ENCODE measurements at places on chromosomes 6 and 20.
A peak's percentile ranks its signal among the peaks of the same experiment; 100 is the strongest.

DNA sequence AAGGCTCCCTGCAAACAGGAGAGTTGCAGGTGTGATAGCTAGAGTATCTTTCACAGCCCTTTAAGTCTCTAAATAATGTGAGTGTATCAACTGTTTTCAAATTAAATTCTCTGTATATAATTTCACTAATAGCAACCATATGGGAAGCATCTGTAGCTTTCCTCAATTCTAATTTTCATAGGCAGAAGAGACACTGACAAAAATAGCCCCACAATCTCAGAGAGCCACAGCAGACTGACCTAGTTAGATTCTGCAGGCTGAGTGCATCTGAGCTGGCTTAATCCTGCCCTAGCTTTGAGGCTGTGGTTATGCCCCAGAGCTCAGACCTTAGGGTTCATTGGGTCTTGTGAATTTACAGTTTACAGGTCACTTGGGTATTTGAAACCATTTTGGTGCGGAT, 63.9 kb downstream of the MAP7 start:
- DNase-seq = no peak

GRCh38 chr20:62953839-62954703, 1.6 kb downstream of the SLC17A9 start:
- peak; percentile 79 for DNase-seq

DNA sequence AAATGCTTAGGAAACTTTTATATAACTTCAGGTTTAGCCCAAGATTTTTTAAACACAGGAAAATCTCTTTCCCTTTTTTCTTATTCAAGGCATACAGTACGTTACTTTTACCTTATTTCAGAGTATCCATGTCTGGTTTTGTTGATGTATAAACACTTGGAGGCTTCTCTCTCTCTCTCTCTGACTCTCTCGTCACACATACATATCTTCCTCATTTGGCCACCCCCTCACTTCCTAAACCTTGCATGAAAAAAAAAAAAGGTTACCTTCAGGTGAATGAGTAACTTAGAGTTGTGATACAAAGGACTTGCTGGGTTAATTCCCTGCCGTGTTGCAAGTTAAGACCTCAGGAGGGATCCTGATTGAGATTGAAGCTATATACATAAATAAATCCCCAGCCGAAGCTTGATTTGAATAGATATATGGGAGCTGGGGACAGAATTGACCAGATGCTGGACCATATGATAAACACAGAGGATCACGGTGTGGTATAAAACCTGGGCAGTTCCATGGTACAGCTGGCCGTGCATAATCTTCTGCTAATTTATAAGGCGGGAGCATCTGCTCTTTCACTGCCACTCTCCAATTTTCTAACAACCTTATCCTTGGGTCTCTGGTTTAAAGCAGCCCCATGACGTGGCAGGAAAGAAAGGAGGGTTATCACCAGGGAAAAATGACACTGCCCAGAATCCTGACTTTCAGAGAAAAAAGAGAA, 55.1 kb upstream of the IL20RA start:
- no peak for DNase-seq

DNA sequence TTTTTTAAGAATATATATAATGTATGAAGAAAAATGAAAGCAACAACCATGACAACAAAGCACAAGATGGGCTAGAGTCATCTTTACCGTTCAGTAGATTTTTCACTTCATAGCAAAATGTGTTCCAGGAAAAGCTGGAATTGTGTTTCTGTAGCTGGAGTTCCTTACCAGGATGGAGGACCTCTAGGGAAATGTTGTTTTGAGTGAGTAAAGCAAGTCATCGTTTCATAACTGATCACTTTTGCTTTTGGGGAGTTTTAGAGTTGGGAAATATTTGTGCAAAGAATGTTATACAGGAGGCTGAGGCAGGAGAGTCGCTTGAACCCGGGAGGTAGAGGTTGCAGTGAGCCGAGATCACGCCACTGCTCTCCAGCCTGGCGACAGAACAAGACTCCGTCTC, 151.6 kb downstream of the SASH1 start:
- no peak for DNase-seq
